A549 treated with GW870086 at 1 μM for 4 hours (cell line): ENCODE measurements at places on chromosomes 1 and 21. TPM values are rescaled to one million over a fixed set of nuclear protein-coding genes. Genes with fewer than 3 reads are reported as not detected.

Gene SPRR2E
- total RNA-seq, result not detected in 5 replicates

Gene VWA5B1
- not detected in 5 replicates for total RNA-seq

Gene UBE2U
- total RNA-seq, result not detected in 5 replicates

Gene RGL1
- 0.68 to 0.81 TPM (median 0.77 TPM) in 5 replicates for total RNA-seq

Gene NPL
- total RNA-seq, result 0.40 to 1.3 TPM (median 0.75 TPM) in 5 replicates

Gene ZFP69B
- 1.2 to 1.9 TPM (median 1.7 TPM) in 5 replicates for total RNA-seq

Gene OPTC
- total RNA-seq, result not detected in 5 replicates
